ENCODE measurements at places on chromosomes 1 and 21.
A peak's percentile ranks its signal among the peaks of the same experiment; 100 is the strongest.

DNA sequence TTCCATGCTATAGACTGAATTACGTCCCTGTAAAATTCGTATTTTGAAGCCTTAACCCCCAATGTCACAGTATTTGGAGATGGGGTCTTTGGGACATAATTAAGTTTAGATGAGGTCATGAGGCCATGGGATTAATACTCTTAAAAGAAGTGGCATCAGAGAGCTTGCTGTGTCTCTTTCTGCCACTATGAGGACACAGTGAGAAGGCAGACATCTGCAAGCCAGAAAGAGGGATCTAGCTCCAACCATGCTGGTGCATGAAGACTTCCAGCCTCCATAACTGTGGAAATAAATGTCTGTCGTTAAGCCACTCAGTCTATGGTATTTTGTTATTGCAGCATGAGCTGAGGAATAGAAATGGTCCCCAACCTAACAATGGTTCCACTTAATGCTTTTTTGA lies 99.0 kb downstream of the LTN1 start:
- DNase-seq = no peak

DNA sequence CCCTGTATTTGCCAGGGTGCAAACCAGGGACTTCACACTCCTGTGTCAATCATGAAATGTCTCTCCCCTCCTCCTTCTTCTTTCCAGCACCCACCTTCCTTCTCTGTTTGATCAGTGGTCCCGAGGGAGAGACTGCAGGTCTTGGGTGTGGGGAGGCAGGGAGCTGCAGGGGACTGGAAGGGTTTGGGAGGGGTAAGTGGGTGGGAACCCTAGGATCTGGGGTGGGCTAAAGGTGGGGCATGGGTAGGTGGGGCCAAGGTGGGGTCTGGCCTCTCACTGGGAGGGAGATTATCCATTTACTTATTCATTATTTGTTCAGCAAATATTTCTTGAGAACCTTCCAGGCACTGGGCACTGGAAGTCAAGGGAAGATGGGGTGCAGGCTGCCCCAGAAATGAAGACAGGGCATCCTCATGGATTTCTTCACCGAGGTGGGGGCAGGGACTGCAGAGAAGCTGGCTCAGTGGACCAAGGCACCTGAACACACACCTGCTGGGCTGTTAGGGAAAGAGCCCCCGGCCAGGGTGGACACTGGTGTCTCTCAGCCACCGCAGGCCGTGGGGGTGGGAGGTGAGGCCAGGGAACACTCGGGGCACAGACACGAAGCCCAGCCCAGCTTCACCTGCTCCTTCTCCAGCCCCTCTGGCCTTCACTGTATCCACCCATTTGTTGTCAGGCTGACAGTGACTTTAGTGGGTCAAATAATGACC lies 193.9 kb upstream of the C1orf174 start:
- DNase-seq = no peak

- no peak for DNase-seq
These were observed 59.3 kb downstream of the NKAIN1 start for GRCh38 chr1:31180338-31180737.

GRCh38 chr1:153752072-153752471 lies 23.1 kb upstream of the SLC27A3 start:
- no peak for DNase-seq

GRCh38 chr1:47031059-47031458 lies 7.6 kb downstream of the CYP4X1 start:
- peak; percentile 7 for DNase-seq

DNA sequence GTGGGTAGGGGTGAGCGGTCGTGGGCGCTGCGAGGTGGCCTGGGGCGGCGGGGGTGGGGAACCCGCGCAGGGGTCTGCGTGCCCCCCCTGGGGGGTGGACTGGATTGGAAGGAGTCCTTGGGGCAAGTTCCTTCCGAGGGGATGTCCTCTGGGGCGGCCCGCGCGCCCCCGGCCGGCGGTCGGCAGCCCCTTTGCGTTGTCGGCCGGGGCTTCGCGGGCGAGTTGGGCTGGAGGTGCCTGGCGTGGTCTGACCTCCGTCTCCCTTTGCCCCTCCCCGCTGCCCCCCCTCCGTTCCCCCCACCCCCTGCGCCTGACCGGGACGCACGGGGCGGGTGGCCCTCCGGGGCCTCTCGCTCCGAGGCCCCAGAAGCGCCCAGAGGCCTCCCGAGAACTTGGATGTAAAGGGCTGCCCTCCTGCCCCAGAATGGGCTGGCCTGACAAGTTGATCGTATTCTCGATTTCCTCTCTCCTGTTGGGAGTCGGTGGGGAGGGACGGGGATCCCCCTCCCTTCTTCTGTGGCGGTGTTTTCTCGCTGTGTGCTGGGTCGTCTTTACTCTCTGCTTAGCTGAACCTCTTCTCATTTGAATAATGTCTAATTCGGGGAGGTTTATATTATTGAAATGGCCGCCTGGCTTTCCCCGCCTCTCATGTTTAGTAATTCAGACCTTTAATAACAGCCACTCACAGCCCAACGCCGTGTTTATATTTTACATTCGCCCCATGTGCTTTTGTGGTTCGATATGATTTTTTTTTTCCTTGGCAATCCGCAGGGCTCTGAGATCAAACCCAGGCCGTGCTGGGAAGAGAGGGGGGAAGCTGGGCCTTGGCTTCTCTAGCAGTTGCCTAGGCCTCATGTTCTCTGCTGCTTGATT lies 1.3 kb downstream of the POU2F1 start:
- DNase-seq = peak; percentile 72

- no peak for DNase-seq
These were observed 93.0 kb downstream of the NUF2 start for GRCh38 chr1:163414778-163415177.

DNA sequence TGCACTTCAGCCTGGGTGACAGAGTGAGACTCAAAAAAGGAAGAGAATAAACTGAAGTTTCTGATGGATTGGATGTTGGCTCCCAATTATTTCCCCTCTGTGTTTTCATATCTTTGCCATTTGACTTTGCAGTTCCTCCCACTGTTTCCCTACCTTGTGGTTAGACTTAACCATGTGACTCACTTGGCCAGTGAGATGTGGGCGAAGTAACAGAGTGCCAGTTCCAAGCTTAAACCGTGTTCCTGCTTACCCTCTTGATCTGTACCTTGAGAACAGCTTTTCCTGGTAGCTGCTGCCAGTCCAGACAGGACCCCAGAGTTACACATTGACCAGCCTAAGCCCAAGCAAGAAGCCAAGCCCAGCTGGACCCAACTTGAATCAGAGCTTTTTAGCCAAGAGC lies 323.4 kb downstream of the LTN1 start:
- no peak for DNase-seq

GRCh38 chr1:2957329-2957728 lies 63.9 kb upstream of the ACTRT2 start:
- no peak for DNase-seq

DNA sequence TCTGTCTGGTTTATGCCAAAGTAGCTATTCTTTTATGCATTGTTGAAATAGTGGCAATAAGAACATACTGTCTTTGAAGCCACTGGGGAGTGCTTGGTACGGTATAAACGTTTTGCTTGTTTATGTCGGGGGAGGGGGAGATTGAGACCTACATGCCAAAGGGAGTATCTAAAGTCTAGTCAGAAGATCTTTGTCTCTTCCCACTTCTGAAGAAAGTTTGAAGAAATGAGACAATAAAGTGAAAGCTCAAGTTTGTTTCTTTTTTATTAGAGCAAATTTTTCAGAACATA lies 6.8 kb downstream of the AKIRIN1 start:
- no peak for DNase-seq

DNA sequence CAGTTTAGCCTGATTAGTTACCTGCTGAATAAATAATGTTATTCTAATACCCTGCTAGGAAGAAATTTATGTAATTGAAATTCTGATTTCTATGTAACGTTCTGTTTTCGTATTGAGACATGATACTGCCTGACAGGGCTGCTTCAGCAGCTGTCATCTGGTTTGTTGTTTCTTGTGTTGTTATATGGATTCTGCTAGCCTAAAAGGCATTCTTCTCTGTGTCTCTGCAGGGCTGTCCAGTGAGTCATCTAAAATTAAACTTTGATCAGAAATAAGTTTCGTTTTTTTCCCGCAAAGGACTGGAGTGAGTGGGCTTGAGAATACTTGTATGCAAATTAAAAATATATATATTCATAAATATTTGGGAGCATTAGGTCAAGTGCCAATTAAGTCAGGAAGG lies 93.0 kb downstream of the DYRK1A start:
- DNase-seq = peak; percentile 68

DNA sequence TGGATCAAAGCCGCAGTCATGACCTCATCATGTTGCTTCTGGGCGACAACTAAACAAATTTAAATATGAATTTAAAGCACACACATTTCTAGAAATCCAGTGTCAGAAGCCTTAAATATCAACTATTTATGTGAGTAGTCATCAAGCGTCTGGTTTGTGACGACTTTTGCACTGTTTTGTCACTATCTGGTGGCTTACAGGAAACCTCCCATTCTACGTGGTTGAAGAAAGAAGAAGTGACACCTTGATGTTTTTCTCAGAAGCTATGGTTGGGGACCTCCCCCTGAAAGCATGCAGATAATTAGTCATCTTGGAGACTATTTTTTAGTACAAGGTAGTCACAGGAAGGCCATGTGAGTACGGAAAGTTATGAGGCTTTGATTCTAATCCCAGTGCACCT lies 58.5 kb downstream of the TENT5C start:
- no peak for DNase-seq

GRCh38 chr1:11650331-11650991 lies 3.8 kb downstream of the FBXO2 start:
- peak; percentile 55 for DNase-seq

GRCh38 chr21:42057851-42058437 lies 13.2 kb upstream of the UMODL1 start:
- no peak for DNase-seq

GRCh38 chr1:78142736-78143135 lies 97.0 kb downstream of the GIPC2 start:
- DNase-seq = no peak

- DNase-seq = no peak
These were observed 46.9 kb downstream of the ZSCAN20 start for GRCh38 chr1:33519240-33519884.

DNA sequence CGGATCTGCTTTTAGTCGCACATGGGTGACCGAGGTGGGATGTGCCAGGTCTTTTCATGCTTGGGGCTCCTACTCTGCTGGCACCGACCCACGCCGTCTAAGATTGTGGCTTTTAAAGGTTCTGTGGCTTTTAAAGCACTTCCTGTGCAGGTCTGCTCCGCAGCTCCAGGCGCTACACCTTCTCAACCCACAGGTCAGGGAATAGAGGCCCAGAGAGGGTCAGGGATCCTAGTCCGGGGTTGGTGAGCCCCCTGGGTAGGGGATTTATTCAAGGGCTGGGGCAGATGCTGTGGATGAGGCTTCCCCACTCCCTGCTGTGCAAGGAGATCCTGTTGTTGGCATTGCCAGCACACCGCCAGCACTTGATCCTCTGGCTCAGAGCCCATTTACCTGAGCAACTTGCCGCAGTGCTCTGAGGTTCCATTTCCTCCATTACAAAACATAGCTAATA lies 212.8 kb upstream of the RAB4A start:
- DNase-seq = no peak

GRCh38 chr1:15246960-15247614 lies at the start of gene FHAD1:
FHAD1 (plus strand) TSS chr1:15247223; CDS start chr1:15251785, 4,562 bp downstream.
- peak; percentile 62 for DNase-seq

DNA sequence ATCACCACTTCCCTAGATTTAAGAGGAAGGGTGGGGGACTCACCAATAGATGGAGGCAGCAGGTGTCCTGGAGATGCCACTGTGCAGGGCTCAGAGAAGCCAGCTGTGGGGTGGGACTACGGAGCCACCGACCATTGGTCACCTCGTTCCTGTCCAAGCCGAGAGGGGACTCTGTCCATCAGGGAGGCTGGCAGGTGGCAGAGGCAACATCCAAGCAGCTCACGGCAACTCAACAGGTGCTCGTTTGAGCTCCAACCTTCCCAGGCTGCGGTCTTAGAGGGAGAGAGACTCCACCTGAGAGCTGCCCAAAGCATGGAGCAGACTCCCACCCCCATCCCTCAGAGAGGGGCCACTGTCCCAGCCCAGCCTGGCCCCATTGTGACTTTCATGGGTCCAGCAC lies 71.4 kb downstream of the IGSF21 start:
- no peak for DNase-seq

GRCh38 chr1:30872948-30873263 lies 35.7 kb downstream of the SDC3 start:
- peak; percentile 27 for DNase-seq

DNA sequence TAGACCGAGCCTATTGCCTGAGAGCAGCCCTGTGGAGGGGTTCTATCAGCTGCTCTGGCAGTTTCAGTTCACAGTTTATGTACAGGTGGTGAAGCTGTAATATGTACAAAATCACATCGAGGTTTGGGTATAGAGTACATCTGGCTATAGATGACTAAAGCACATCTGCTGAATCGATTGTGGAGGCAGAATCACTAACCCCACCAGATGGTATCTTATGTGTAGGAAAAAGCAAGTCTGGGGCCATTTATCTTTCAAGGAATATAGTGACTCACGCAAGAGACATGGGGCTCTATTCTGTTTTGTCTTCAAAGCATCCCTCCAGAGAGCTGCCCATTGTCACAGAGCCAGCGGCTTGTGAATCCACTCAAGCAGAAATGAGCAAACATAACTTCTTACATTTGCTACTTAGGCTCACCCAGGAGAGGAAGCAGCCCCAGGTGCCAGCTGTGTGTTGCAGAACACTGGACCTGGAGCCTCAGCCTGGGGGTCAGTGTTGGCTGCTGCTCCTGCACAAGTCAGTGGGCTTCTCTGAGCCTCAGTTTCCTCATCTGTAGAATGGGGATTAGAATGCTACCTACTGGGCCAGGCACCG lies 21.3 kb downstream of the MIIP start:
- peak; percentile 95 for DNase-seq

DNA sequence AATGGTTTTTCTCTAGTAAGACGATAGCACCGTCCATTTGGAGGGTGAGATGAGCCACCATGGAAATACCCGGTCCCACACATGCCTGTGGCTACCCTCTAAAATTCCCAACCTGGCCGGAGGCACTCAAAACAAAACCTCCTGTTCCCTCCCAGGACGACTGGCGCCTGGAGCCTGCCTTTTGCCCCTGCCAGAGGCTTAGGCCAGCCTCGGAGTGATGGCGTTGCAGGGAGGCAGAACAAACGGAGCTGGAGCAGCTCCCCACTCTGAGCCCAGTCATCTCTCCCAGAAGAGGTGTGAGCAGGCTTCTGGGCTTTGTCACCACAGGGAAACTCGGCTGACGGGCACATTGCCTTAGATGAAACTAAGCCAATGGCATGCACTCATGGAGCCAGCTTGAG lies 213.7 kb upstream of the HOOK1 start:
- DNase-seq = no peak

DNA sequence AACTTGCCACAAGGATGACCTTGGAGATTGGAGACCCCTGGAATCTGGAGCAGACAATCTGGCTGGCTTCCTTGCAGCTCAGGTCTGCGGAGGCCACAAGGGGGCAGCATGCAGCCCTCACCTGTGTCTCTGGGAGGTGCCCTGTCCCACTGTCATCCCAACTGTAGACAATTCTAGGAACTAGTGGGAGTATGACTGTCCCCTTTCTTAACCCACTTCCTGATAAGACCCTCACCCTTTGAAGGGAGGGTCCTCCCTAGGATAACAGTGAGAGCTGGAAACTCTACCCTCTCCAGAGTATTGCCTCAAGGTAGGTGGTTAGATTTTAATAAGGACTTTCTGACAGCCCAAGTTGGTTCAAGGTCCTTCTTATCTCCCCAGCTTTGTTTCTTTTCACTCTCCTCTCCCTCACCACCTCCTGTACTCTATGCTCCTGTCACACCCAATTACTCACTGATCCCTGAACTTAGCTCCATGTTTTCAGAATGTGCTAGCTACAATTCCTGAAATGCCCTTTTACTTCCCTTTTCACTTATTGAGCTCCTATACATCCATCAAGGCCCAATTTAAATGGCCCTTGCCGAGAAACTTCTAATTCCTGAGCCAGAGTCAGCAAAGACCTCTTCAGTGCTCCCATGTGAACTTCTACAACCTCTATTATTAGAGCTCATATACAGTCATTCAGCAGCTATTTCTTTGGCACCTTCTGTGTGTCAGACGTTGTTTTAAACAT lies 9.2 kb upstream of the KCNQ4 start:
- peak; percentile 19 for DNase-seq

Data from fibroblast of skin of right biceps (primary cell).